ENCODE measurements at places on chromosomes 4 and X.

GRCh38 chrX:145552643-145553042, 265.0 kb upstream of the SLITRK2 start:
- DNase-seq = no peak

GRCh38 chrX:12269484-12269883, 131.2 kb downstream of the FRMPD4 start:
- no peak for DNase-seq

GRCh38 chr4:105356194-105356593, 117.7 kb downstream of the PPA2 start:
- no peak for DNase-seq

- no peak for DNase-seq
Measured at GRCh38 chrX:124476562-124476961, 130.2 kb downstream of the SH2D1A start.

- no peak for DNase-seq
Measured at GRCh38 chr4:167088115-167088514, 146.2 kb downstream of the SPOCK3 start.

DNA sequence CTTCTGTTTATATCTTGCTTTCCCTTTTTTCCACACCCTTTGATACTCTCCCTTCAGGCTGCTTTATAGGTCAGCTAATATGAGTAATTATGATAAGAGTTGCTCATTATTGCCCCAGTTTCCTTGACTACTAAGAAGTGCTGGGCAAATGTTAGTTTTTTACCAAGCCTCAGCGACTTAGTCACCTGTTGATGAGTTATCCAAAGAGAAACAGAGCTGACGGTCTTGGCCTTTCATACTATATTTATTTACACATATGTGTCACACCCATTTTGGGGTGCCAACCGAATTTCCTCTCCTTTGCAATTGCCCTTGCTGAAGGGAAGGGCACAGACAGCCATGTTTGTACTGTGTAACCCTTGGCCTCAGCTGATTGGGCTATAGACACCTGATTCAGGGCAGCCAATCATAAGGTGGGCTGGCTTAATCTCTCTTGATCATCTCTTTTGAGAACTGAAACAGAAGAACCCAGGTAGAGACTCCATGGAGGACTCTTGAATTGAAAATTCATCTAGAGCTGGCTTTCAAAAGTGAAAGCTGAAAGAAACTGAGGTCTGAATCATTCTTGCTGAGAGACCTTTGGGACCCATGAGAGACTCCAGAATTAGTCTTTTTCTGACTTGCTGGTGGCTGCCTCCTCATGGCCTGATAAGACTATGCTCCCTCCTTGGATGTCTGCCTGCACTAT, 111.7 kb upstream of the RPS6KA3 start:
- DNase-seq = no peak

- DNase-seq = no peak
Measured at GRCh38 chrX:150377005-150377404, 13.9 kb downstream of the MAMLD1 start.

GRCh38 chrX:44874420-44875184, 1.6 kb downstream of the KDM6A start:
- DNase-seq = peak; percentile 20

DNA sequence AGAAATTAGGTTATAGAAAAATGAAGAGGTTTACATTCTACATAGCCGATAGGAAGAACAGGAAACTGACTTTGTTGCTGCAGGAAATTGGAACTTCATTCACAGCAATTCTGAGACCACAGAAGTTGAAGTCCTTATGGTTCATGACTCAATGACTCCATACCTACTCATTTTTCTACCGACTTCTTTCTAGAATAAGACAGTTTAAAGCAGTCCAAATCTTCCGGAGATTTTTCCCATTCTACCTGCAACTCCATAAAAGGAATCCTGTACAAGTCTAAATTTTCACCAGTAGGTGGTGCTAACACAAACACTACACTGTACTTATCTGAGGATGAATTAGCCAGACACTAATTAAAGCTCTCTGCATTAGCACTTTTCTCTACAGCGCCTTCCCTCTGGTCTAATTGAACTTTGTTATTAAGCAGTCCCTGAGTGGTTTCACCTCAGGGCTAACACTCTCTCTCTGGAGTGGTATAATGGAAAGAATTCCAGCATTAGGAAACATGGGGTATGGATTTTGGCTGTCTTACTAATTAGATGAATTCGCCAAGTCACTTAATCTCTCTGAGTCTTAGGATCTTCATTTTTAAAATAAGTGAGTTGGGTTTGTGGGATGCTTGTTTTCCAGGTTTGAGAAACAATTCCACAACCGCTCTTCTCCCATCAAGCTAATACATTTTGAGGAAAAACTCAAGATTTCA, 167.9 kb downstream of the SMIM20 start:
- peak; percentile 37 for DNase-seq

DNA sequence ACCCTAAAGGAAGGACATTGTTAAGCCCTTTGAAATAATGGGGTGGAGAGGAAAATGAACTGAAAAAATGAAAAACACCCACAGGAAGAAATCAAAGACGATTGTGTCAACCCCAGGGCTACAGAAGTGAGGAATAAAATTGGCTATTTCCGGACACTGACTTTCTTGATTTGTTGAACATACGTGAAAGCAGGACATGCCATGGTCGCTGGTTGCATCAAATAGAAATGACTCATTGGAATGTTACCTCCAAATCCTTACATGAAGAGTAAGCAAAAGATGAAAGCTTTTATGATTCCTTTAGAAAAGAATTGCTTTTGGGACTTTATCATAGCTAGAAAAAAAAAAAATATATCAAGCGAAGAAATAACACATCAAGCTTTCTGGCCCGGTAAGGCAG, 75.3 kb downstream of the DCUN1D4 start:
- no peak for DNase-seq

DNA sequence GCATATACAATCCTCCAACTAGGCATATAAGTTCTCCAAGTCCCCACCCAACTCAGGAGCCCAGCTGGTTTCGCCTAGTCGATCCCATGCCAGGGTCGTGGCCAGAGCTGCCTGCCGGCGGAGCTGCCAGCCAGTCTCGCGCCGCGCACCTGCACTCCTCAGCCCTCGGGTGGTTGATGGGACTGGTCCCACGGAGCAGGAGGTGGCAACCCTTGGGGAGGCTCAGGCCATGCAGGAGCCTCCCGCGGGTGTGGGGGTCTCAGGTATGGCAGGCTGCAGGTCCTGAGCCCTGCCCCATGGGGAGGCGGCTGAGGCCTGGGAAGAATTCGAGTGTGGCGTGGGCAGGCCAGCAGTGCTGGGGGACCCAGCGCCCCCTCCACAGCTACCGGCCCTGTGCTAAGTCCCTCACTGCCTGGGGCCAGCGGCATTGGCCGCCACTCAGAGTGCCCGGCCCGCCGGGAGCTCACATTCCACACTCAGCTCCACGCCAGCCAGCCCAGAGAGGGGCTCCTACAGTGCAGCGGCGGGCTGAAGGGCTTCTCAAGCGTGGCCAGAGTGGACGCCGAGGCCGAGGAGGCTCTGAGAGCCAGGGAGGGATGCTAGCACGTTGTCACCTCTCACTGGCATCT, 1086.4 kb upstream of the PCDH10 start:
- no peak for DNase-seq

DNA sequence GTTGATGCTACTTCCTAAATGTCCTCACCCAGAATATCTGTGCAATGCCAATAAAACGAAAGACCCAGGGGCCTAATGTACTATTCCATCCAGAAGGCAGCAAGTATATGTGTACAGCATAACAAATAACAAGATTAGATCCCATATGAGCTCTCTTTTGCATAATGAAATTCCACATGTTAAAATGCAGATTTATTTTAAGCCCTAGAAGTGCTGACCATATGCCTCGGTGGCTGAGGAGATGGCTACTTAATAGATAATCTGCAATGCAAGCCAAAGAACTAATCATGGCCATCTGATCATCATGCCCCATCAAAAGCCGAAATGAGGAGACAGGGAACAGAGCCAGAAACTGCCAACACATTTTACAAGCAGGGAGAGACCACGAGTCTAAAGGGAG, 293.5 kb downstream of the KCNIP4 start:
- no peak for DNase-seq

- DNase-seq = no peak
Measured at GRCh38 chr4:87886083-87886482, 53.3 kb downstream of the MEPE start.

DNA sequence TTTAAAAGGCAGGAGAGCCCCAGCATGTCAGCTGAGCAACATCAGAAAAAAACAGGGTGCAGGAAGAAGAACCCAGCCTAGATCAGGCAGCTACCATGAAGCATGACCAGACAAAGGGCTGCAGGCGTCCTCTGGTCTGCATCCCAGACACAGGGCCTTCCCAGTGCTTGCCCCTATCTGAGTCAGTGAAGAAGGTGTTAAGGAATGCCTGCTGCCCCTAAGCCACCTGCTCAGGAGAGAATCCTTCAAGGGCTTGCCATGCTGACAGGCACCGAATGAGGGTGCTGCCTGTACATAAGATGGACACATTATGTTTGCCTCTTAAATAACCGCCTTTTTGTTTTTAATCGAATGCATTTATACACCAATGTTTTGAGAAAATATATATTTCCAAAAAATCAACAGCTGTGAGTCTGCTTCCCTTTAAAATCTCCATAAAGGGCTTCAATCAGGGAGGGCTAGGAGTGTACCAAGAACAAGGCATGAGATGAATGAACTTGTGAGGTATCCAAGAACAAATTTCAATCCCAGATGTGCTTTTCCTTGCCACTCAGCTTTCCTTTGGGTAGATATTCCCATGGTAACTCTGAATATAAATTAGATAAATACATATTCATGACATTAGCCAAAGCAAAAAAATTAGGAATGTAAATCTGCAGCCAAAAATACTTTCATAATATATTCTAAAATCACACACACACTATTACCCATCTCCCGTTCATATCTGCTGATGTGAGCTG, 85.1 kb downstream of the SLC9A7 start:
- DNase-seq = no peak

DNA sequence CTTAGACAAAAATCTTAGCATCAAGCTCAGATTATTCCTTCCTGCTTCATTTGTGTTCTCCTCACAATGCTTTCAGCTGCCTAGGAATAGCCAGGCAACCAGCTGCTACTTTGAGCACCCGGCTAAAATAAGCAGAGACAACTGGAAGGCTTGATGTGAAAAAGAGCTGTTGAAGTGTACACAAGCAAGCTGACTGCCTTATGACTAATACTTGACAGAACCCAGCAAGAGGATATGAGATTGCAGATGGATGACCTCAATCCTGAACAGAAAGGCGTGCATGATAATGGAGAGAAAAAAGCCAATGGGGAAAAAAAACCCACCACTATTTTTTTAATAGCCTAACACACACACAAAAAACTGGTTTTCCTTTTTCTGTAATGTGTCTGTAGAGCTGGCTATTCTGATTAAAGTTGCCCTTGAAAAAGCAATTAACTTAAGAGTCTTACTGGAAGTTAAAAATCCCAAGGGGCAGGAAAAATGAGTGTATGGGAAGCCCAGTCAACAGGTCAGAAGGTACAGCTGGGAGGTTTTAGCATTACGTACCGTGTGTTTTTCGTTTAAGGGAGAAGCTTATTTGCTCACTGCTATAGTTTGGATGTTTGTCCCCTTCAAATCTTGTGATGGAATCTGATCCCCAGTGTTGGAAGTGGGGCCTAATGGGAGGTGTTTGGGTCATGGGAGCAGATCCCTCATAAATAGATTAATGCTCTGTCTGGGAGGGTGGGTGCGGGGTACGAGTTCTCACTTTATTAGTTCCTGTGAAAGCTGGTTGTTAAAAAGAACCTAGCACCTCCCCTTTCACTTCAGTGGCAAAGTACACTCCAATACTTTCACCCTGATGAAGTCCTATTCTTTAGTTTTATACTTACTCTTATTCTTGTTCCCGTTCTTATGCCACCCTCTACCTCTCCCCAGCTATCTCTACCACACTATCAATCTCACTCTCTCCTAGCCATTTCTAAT, 37.1 kb upstream of the HERC6 start:
- no peak for DNase-seq

- DNase-seq = no peak
Measured at GRCh38 chr4:156764846-156765245, 206.8 kb downstream of the PDGFC start.

DNA sequence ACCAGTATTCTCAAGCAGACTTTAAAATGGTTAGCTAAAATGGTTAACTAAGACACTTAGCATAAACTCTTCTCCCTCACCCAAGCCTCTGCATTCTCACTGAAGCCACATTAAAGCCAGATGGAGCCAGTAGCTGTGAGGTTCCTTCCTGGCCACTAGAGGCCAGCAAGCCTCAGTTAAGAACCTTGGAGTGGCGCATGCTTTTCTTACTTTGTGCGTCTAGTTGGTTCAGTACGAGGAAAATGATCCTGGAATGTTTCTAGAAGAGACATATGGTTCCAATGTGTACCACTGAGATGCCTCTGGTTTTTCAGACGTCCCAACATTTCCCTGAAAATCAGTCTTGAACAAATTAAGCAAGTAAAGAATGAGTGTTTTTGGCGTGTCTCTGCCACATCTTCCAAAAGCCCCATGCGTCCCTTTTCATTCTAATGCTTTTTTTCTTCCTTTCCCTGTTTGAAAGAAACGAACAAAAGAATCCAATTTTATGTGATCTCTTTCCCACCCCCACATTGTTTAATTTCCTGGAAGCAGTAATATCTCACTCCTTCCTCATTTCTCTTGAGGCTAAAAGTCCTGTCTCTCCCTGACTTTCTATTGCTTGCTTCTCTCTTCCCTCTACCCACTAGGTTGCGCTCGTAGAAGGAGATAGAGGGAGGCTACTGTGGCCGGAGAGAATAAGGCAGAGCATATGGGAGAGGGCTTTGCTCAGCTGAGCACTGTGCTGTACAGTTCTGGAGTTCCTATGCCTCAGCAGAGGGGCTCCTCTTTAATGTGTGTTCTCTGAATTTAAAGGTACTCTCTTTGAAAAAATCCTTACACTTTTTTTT, 82.9 kb upstream of the TAB3 start:
- peak; percentile 17 for DNase-seq

GRCh38 chrX:19579485-19579884, 64.2 kb upstream of the MAP3K15 start:
- DNase-seq = no peak

DNA sequence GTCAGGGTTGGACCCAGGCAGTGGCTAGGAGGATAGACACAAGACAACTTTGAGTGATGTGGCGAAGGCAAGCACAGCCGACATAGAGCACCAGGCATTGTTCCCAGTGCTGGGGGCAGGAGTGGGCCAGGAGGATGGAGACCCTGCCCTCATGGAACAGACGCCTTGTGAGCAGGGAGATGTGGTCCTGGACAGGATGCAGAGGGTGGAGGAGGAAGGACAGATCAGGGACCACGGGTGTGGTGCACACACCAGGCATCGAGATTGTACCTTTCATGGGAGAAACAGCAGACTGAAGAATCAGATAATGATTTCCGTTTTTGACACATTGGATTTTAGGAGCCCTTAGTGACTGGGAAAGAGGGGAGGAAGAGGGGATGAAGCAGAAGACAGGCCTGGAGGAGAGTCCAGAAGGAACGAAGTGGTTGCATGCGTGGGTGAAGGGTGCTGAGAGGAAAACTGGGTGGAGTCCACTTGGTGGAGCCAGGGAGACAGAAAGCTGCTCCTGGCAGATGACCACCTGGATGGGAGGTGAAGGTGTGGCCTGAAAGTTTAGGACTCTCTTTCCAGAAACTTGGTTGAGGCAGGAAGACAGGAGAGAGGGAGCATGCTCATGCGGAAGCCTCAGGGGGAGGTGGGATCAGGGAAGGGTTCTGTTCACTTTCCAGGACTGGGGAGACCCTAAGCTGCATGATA, 27.9 kb upstream of the MAP3K15 start:
- no peak for DNase-seq

GRCh38 chr4:139785356-139785755, 119.7 kb downstream of the MGST2 start:
- no peak for DNase-seq

- no peak for DNase-seq
Measured at GRCh38 chrX:9221781-9222180, 187.9 kb upstream of the FAM9B start.

- peak; percentile 88 for DNase-seq
Measured at GRCh38 chr4:81505004-81505598, 33.4 kb upstream of the RASGEF1B start.

Measured in CD4-positive, CD25-positive, alpha-beta regulatory T cell (primary cell).